Spinal cord (tissue), 10 donors: ENCODE measurements at places on chromosomes 11 and 22. TPM values are rescaled to one million over a fixed set of nuclear protein-coding genes. Genes with fewer than 3 reads are reported as not detected.

Gene MGAT3
- total RNA-seq, result 30.0 TPM

Gene OR51E2
- 0.39 TPM for total RNA-seq

Gene APOL3
- total RNA-seq, result 15.1 TPM

Gene CDC42EP1
- total RNA-seq, result 4.8 TPM

Gene PAMR1
- 35.2 TPM for total RNA-seq

Gene CARD16
- 9.7 TPM for total RNA-seq

Gene LMO1
- total RNA-seq, result 1.8 TPM

Gene TNNI2
- 2.0 TPM for total RNA-seq

DNA sequence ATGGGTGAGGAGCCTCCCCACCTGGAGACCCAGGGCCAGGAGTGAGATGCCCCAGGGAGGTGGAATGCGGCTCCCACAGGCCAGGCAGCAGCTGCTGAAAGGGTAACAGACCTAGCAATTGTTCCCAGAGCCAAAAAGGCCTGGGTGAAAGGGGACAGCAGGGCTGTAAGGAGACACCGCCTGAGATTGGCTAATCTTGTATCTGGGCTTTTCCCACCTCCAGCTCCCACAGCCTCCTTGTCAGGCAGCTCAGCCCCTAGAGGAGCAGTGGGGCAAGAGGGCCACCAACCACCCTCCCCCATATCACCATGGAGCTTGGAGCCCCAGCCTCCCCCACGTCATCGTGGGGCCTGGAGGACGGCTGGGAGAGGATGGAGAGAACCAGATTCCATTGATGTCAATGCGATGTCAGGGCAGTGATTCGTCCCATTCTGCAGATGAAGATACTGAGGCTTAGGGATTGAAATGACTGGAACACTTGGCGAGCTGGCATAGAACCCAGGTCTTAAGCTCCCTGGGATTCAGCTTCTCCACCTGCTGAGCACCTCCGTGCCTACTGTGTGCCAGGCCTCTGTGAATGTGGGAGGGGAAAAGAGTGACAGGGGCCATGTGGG, 2.9 kb upstream of the MGAT3 start:
- H3K4me3 ChIP-seq, result no peak overlapping the region
- H3K4me1 ChIP-seq, result peaks cover 33% of the 10 kb centered on the region
- no peaks in the 10 kb centered on the region for H3K36me3 ChIP-seq
- H3K27me3 ChIP-seq, result no peaks in the 10 kb centered on the region
- H3K27ac ChIP-seq, result peak overlapping the region; percentile 72

DNA sequence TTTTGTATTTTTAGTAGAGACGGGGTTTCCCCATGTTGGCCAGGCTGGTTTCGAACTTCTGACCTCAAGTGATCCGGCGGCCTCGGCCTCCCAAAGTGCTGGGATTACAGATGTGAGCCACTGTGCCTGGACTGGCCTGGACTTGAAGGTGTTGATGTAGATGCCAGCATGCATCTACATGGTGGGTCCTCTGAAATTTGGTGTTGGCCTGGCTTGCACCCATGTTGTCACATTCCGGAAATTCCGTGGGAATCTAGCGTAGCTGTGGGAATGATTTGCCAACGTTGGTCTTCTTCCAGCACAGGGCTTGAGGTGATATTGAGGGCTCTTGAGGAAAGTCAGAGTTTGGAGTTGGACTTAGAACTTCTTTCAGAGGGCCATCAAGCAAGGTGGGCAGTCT, 6.5 kb downstream of the PACS1 start:
- DNase-seq, result no peak
- H3K27me3 ChIP-seq, result no peaks in the 10 kb centered on the region
- no peak overlapping the region for H3K27ac ChIP-seq
- H3K4me1 ChIP-seq, result no peaks in the 10 kb centered on the region
- peaks cover 28% of the 10 kb centered on the region for H3K36me3 ChIP-seq
- H3K4me3 ChIP-seq, result no peak overlapping the region

DNA sequence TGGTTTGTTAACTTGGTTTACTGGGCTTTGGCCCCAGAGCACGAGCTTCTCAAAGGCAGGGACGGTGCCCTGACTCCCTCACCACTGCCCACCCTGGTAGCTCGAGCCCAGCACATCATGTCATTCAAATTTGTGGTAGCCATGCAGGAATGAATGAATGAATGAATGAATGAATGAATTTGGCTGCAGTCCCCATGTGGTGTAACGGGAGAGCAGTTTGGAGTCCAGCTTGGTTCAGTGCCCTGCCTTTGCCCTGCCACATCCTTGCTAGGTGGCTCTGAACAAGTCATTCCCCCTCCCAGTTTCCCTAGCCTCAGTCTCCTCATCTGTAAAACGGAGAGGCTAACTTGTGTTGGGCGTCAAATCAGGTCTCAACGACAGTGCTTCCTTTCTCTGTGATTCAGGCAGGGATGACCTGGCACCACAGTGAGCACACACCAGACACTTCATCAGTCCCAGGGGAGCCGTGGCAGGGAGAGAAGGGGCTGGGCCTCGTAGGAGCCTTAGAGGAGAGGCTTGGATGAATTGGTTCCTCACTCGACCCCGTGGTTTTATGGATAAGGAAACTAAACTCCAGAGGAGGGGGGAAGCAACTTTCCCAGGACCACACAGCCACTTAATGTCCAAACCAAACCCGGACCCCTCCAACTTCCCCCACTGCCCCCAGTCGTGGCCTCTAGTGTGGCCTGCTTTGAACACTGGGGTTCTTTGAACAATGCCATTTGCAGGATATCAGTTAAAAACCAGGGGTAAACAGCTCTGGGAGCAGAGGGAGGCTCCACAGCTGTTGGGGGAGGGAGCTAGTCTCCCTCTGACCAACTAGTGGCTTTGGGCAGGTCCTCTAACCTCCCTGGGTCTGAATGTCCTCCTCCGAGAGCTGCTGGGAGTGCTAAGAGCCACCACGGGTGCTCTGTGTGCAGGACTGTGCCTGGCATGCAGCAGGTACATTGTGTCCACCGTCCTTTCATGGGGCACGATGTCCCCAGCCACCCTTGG, 86.2 kb downstream of the CACNA1I start:
- H3K4me3 ChIP-seq, result no peak overlapping the region
- DNase-seq, result no peak
- peaks cover 26% of the 10 kb centered on the region for H3K36me3 ChIP-seq
- H3K27me3 ChIP-seq, result peaks cover 21% of the 10 kb centered on the region
- H3K27ac ChIP-seq, result no peak overlapping the region

DNA sequence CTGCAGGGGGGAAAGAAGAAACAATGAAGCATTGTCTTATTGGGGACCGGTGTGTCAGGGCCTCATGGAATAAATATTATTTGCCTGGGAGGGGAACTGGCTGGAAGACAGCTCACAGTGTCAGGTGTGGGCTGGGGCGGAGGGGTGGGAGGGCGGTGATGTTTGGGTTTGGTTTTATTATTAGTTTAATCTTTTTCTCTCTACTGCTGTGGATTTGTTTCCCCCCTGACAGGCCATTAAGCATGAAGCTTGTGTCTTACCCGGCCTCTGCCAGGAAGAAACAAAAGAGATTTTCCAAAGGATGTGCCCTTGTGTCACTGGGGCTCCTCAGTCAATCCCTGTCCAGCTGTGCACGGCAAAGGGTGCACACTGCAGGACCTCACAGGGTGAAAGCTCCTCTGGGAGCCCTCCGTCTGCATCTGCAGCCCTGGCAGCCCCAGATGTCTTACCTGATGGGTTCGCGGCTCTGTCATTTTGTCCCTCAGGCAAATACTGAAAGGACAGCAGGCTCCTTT, 203.1 kb upstream of the TMEM45B start:
- H3K4me1 ChIP-seq, result peaks cover 8% of the 10 kb centered on the region
- no peaks in the 10 kb centered on the region for H3K36me3 ChIP-seq
- no peak overlapping the region for H3K4me3 ChIP-seq
- peaks cover 3% of the 10 kb centered on the region for H3K27me3 ChIP-seq

- no peaks in the 10 kb centered on the region for H3K27me3 ChIP-seq
- no peak for DNase-seq
- H3K4me1 ChIP-seq, result no peaks in the 10 kb centered on the region
These were observed 37.7 kb downstream of the EIF4ENIF1 start for GRCh38 chr22:31451709-31452571.

DNA sequence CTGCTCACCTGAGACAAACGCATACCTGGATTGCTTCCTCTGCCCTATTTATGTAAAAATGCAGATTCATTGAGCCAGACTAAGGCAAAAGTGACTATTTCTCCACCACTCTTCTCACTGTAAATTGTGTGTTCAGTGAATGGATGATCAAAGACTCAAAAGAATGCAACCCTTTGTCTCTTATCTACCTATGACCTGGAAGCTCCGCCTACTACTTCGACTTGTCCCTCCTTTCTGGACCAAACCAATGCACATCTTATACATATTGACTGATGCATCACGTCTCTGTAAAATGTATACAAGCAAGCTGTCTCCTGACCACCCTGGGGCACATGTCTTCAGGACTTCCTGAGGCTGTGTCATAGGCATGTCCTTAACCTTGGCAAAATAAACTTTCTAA, 418.0 kb upstream of the SYN3 start:
- peaks cover 9% of the 10 kb centered on the region for H3K4me1 ChIP-seq
- H3K4me3 ChIP-seq, result no peak overlapping the region
- H3K27me3 ChIP-seq, result no peaks in the 10 kb centered on the region
- H3K36me3 ChIP-seq, result no peaks in the 10 kb centered on the region
- DNase-seq, result no peak
- H3K27ac ChIP-seq, result peak overlapping the region; percentile 79

- no peaks in the 10 kb centered on the region for H3K36me3 ChIP-seq
- peaks cover 20% of the 10 kb centered on the region for H3K4me1 ChIP-seq
- no peak overlapping the region for H3K27ac ChIP-seq
- DNase-seq, result no peak
- no peak overlapping the region for H3K4me3 ChIP-seq
- H3K27me3 ChIP-seq, result no peaks in the 10 kb centered on the region
These were observed 11.1 kb downstream of the NAV2 start for GRCh38 chr11:19723572-19724342.

- no peak overlapping the region for H3K27ac ChIP-seq
- H3K36me3 ChIP-seq, result peaks cover 29% of the 10 kb centered on the region
- no peak for DNase-seq
- no peaks in the 10 kb centered on the region for H3K27me3 ChIP-seq
- H3K4me3 ChIP-seq, result no peak overlapping the region
These were observed 13.5 kb downstream of the TSKU start for GRCh38 chr11:76796511-76797198.

- no peaks in the 10 kb centered on the region for H3K27me3 ChIP-seq
- H3K27ac ChIP-seq, result no peak overlapping the region
- no peak overlapping the region for H3K4me3 ChIP-seq
- no peaks in the 10 kb centered on the region for H3K4me1 ChIP-seq
These were observed 5.4 kb downstream of the SCGB1C1 start for GRCh38 chr11:198236-198806.

GRCh38 chr11:45056529-45056928, 89.9 kb upstream of the PRDM11 start:
- H3K4me3 ChIP-seq, result no peak overlapping the region
- no peak overlapping the region for H3K27ac ChIP-seq
- H3K36me3 ChIP-seq, result no peaks in the 10 kb centered on the region
- no peak for DNase-seq
- no peaks in the 10 kb centered on the region for H3K27me3 ChIP-seq

DNA sequence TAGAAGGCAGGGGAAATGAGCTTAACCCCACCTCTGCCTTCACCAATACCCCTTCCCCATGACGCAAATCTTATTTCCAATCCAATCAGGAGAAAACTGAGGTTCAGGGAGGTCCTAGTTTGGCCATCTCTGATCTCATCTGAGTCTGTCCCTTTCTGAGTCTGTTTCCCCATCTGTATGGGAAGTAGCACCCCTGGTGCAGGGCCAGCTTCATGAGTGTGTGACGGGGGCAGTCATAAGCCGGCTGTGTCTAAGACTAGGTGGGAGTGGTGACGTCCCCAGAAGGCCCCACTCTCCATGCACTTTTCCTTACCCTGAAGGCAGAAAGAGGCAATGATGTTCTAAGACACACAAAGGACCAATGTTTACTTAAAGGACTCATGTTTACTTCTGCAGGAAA, 72.3 kb downstream of the MN1 start:
- H3K36me3 ChIP-seq, result no peaks in the 10 kb centered on the region
- H3K4me1 ChIP-seq, result peaks cover 8% of the 10 kb centered on the region
- no peak overlapping the region for H3K27ac ChIP-seq

DNA sequence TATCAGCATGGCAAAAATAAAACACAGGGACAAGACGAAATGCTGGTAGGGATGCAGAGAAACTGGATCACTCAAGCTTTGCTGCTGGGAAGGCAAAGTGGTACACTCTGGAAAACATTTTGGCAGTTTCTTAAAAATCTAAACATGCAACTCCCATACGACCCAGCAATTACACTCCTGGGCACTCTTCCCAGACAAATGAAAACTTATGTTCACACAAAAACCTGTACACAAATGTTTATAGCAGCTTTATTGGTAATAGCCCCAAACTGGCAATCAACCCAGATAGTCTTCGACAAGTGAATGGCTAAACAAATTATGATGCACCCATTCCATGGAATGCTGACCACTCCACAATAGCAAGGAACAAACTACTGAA, 35.8 kb upstream of the PRR5 start:
- peak; percentile 67 for DNase-seq
- no peaks in the 10 kb centered on the region for H3K36me3 ChIP-seq
- no peaks in the 10 kb centered on the region for H3K27me3 ChIP-seq
- peaks cover 54% of the 10 kb centered on the region for H3K4me1 ChIP-seq
- no peak overlapping the region for H3K4me3 ChIP-seq
- H3K27ac ChIP-seq, result no peak overlapping the region

GRCh38 chr11:73680687-73681086, 34.3 kb downstream of the PLEKHB1 start:
- DNase-seq, result no peak
- H3K4me3 ChIP-seq, result no peak overlapping the region
- no peaks in the 10 kb centered on the region for H3K4me1 ChIP-seq
- peaks cover 15% of the 10 kb centered on the region for H3K36me3 ChIP-seq

GRCh38 chr22:23222033-23222792, 41.9 kb downstream of the BCR start:
- H3K4me1 ChIP-seq, result peaks cover 79% of the 10 kb centered on the region
- H3K36me3 ChIP-seq, result peaks cover 3% of the 10 kb centered on the region
- no peak for DNase-seq
- H3K27ac ChIP-seq, result no peak overlapping the region
- no peak overlapping the region for H3K4me3 ChIP-seq
- H3K27me3 ChIP-seq, result no peaks in the 10 kb centered on the region

GRCh38 chr11:117931971-117932370, 2.8 kb upstream of the TMPRSS13 start:
- H3K27ac ChIP-seq, result no peak overlapping the region
- H3K36me3 ChIP-seq, result no peaks in the 10 kb centered on the region
- H3K27me3 ChIP-seq, result peaks cover 6% of the 10 kb centered on the region
- no peak for DNase-seq

DNA sequence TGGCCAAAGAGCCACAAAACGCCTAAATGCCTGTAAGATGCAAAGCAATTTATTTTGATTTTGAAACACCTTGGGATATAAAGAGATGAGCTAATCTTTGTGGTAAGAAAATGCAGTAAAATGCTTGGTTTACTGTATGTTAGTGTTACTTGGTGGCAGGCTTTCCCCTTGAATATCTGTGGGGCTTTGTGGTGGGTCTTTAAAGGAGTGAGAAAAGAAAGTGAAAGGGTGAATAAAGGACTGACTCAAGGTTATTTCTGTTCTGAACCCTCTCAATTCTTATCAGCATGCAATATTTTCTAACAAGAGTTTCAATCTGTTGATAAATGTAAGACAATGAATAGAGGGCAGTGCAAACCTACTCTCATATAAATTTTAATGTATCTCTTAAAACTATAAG, 1555.9 kb upstream of the RAG2 start:
- H3K27me3 ChIP-seq, result no peaks in the 10 kb centered on the region
- H3K36me3 ChIP-seq, result no peaks in the 10 kb centered on the region
- no peak overlapping the region for H3K27ac ChIP-seq
- no peak for DNase-seq
- H3K4me1 ChIP-seq, result no peaks in the 10 kb centered on the region
